Epithelial cell of esophagus (primary cell): ENCODE measurements at places on chromosomes 3 and 15.

DNA sequence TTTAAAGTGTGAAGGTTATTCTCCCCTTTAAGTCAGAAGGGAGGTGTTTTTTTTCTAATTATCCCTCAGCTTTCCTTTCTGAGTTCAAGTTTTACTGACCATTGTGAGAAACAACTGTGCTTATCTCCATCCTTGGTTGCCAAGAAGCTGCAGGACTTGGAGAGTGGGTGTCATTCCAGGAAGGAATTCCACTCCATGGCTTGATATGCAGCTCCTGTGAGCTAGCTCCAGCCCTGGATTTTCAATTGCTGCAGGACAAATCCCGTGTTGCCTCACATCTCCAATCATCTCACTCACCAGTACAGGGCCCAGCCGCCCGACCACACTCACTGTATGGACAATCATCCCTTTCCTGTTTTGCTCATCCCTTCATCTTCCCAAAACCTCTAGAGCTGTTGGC is 122.5 kb downstream of the IGSF11 start:
- DNase-seq, result no peak

GRCh38 chr3:192408647-192409200 is 318.6 kb downstream of the FGF12 start:
- no peak for DNase-seq

DNA sequence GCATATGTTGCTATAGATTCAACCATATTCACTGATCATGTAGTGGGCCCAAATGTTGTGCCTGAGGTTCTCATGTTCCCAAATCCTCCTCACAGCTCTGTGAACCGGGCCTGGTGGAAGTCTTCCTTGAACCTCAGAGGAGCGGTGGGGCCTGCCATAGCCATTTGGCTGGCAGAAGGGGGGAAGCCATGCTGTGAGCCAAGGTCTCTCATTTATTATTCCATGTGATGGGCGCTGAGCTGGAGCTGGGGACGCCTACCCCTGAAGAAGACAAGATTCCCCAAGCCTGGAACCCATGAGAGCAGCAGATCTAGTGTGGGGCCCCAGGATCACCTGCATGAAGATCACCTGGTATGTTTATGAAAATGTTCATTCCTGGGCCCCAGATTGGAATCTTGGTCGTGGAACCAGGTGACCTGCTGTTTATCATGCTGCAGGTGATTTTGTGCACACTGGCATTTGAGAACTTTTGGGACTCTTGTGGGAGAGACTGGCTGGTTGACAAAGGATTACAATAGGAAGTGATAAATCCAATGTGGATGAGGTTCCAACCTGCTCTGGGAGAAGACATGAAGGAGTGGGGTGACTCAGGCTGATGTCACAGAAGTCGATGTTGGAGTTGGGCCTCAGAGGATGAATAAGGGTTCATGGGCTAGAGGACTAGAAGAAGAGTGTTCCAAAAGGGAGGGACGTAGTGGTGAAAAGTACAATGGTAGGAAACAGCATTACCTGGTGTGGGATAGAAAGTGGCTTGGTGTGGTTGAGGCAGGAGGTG is 102.1 kb downstream of the ASB7 start:
- DNase-seq, result peak; percentile 96

DNA sequence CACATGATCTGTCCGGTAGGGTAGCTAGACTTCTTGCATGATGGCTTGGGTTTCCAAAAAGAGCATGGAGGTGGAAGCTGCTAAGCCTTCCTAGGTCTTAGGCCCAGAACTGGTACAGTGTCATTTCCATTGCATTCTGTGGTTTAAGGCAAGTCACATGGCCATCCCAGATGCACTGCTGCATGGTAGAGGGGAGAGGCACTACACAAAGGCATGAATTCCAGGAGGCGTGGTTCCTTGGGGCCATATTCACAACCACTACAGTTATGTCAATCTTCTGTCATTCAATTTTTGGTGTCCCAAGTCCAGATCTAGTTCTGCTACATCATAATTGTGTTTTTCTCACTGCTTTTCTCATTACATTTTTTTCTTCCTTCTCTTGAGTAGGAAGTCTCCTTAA is 122.2 kb upstream of the CHRM5 start:
- peak; percentile 15 for DNase-seq

DNA sequence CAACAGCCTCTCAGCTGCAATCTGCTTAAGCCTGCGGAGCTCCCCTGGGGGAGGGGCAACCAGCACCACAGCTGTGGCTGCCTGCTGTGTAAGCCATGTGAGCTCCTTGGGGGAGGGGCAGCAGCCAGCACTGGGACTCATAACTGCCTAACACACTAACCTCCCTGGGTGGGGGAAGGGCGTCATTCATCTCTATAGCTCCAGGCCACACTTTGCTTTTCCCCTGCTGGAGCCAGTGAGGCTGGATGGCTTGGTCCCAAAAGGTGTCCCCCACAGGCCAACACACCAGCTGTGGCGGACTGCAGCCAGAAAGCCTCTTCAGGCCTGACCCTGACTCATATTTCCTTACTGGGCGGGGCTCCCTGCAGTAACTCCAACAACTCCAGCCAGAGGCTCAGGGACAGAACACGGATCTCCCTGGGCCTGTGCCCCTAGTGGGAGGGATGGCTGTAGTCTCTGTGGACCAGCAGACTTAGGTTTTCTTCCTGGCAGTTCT is 129.8 kb downstream of the PPM1L start:
- peak; percentile 8 for DNase-seq

DNA sequence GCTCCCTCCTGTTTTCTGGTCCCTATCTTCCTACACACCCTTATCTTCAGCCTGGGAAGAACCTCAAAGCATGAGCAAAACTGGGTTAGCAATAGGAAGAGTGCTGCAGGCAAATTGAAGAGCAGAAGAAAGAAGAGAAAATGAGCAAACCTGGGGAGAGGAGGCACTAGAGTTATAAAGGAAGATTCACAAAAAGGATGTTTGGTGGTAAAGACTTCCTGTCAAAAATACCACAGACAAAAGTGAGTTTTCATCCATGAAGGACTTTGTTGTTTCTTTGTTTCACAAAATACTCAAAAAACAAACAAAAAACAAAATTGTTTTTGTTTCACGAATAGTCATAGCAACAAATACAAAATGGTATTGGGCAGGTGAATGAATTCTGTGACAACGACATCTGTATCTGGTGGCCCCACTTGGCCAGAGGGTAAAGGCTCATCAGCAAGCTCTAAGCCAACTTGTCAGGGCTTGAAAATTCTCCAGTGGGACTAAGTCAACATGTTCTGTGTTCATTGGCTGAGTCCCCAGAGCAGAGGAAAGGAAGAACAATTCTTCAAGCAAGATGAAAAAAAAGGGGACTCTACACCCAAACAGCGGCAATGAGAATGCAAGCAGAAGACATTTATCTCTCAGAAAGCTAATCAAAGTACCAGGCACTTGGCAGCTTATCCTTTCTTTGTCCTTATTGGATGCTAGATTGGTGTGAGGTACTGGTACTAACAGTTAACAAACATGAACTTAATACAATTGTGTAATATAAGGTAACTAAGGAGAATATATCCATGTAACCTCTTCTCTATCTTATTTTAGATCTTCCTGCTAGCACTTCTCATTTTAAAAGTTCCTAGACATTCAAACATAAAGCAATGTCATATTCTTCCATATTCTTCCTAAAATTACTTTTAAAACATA is 9.7 kb downstream of the ATP8B4 start:
- DNase-seq, result peak; percentile 44

DNA sequence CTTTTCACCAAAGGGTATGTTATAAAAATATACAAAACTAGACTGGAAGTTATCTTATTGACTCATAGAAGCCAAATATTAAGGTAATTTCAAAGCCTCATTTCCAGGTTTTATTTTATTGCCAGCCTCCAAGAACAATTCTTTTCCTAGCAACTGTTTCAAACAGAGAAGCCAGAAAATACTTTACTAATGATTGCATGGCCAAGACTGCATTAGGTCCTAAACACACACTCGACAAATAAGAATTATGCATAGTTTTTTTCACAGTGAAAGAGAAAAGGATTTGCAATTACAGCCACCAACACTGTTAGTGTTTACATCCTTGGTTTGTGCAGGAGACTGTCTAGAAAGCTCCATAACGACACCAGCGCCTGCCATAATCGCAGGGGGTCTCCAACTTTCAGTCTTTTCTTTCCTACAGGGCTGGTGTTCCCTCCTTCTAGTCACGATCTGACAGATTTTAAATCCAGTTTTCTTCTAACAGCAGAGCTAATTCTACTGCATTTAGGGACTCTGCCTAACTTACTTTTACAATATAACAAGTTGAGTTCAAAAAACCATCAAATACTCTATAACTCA is 58.1 kb downstream of the CLASP2 start:
- no peak for DNase-seq

- no peak for DNase-seq
These were observed 42.7 kb upstream of the DCUN1D1 start for GRCh38 chr3:183022936-183023516.

GRCh38 chr3:2452249-2452648 is 353.6 kb downstream of the CNTN4 start:
- DNase-seq, result no peak

DNA sequence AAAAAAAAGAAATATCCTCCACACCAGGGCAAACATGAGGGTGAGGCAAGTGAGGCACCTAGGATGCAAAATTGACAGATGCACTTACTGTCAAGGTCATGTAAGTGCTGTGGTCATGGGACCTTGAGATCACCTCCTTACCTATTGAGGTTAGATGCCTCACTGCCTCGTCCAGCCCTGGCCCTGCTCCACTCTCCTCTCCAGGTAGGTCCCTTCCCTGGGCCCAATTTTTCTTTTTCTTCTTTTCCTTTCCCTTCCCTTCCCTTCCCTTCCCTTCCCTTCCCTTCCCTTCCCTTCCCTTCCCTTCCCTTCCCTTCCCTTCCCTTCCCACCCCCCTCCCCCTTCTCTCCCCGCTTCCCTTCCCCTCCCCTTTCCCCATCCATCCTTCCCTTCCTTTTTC is 71.1 kb upstream of the DLG1 start:
- DNase-seq, result no peak

DNA sequence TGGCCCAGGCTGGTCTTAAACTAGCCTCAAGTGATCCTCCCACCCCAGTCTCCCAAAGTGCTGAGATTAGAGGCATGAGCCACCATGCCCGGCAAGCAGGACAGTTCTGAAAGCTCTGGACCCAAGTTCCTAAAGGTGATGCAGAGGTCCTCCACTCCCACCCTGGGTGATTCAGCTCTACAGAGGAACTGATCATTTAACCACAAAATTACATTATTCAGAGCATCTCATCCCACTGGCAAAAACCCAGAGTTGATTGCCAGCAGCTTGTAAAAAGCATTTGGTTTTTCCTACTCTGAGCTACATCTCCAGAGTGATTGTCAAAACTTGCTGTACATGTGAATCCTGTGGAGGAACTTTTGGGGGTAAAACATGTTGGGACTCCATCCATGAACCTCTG is 60.2 kb downstream of the SLTM start:
- DNase-seq, result peak; percentile 21

DNA sequence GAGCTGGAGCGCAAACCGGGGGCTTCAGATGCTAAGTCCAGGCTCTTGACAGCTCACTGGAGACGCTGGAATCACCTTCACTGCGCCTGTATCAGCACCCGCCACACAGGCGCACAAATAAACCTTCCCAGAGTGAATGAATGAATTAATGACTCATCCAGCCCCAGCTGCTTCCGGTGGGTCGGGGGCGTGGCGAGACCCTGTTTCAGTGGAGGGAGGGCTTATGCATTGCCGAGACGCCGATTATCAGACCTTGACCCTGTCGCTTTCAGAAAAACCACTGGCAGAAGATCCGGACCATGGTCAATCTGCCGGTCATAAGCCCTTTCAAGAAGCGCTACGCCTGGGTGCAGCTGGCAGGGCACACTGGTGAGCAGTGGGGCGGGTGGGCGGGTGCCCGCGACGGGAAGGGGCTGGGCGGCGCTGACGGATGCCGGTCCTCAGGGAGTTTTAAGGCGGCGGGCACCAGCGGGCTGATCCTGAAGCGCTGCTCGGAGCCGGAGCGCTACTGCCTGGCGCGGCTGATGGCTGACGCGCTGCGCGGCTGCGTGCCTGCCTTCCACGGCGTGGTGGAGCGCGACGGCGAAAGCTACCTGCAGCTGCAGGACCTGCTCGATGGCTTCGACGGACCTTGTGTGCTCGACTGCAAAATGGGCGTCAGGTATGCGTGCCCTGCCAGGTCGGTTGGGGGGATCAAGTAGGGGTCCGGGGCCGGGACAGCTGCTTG is 7.7 kb downstream of the ITPKA start:
- peak; percentile 37 for DNase-seq

- peak; percentile 26 for DNase-seq
These were observed 118.1 kb upstream of the SLC6A11 start for GRCh38 chr3:10697918-10698317.

- no peak for DNase-seq
These were observed 132.3 kb downstream of the KCNAB1 start for GRCh38 chr3:156252656-156253055.

GRCh38 chr15:89980896-89981295 is 20.2 kb upstream of the ZNF710 start:
- DNase-seq, result no peak

GRCh38 chr15:49721091-49721490 is 100.2 kb downstream of the DTWD1 start:
- DNase-seq, result no peak

GRCh38 chr3:169952045-169952444 is 14.6 kb upstream of the SEC62 start:
- DNase-seq, result peak; percentile 39

DNA sequence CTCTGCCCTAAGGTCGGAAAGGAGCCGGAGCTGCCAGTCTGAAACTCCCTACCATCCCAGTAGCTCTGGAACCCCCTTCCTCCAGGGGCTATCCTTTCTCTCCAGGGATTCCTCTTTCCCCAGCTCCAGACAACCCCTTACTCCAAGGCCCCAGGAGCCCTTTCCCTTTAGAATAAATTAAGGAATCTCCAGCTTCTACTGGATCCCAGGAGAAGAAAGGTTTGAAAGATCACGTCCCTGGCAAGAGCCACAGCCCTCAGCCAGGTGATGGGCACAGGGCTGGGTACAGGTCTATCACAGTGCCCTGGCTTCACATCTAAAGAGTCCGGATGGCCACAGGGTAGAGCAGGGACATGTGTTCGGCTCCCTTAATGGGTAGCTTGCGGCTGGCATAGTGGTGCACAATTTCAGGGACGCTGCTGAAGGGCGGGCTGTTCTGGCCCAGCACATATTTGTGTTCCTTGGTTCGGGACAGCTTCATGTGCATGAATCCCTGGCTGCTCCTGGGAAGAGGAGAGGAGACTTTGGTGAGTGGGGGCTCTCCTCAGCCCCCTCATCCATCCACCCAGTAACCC is 20.0 kb downstream of the SHF start:
- no peak for DNase-seq

DNA sequence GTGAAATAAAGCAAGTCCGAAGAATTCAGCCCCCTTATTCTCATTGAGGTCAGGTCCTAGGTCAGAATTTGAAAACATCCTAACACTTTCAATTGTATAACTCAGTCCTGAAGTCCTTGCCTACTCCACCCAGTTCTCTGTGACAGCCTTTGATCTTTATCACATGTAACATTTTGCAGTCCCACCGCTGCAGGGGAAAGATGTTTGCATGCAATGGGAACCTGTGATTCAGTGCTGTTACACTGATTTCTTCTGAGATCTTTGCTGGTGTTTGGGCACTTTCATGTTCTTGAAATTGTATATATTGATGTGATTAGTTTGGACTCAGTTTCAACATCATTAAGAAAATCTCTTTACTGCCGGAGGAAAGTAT is 18.0 kb upstream of the SECISBP2L start:
- DNase-seq, result no peak
